ENCODE measurements at places on chromosomes 12 and 14.

GRCh38 chr12:15854916-15855315 is 27.3 kb upstream of the STRAP start:
- no peak for DNase-seq

- peak; percentile 47 for DNase-seq
These were observed 28.2 kb upstream of the SMUG1 start for GRCh38 chr12:54216797-54217661.

GRCh38 chr12:2654311-2654710 is 140.5 kb upstream of the FKBP4 start:
- DNase-seq: no peak

DNA sequence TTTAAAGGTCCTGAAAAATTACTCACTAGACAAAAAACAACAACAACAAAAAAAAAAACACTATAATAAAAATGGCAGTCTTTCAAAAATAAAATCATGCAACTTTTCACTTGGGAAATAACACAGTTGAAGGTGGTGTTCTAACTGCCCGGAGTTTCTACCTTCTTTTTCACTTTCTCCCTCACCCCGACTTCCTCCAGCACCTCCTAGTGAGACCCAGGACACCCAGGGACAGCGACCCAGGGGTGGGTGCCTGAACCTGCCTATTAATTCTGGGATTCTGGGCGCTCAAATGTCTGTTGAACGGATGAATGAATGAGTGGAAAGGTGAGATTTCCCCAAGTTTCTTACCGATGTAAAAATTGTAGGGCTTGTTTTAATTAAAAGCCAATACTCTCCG is 2.0 kb upstream of the FZD10 start:
- no peak for DNase-seq

- DNase-seq: no peak
These were observed 17.9 kb upstream of the KRT86 start for GRCh38 chr12:52256584-52256935.

- DNase-seq: no peak
These were observed 4.2 kb downstream of the HSPB8 start for GRCh38 chr12:119182701-119183493.

- DNase-seq: no peak
These were observed 87.6 kb upstream of the SSTR1 start for GRCh38 chr14:38120109-38120508.

DNA sequence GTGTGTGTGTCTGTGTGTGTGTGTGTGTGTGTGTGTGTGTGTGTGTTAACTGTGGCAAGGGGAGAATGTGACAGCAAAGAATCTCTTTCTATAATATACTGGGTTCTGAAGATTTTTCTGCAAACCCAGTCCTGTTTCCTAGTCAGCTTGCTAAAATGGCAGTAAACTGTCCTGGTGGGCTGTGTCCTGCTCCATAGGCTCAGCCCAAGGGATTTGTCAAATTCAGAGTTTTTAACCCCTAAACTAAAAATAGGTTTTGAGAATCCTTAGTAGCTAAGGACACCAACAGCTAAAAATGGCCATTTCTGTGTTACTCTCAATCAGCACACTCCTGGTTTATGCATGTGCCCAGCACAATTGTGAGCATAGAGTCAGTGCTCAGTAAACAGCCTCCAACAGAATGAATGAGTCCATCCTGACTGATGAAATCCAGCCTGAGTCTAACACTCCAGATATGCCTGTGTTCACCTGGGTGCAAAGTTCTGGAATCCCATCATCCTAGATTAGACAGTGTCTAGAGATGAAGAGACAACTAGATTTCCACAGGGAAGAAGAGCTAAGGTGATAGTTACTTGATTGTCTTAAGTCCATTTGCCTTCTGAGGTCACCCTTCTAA is 192.6 kb downstream of the TTC6 start:
- no peak for DNase-seq

DNA sequence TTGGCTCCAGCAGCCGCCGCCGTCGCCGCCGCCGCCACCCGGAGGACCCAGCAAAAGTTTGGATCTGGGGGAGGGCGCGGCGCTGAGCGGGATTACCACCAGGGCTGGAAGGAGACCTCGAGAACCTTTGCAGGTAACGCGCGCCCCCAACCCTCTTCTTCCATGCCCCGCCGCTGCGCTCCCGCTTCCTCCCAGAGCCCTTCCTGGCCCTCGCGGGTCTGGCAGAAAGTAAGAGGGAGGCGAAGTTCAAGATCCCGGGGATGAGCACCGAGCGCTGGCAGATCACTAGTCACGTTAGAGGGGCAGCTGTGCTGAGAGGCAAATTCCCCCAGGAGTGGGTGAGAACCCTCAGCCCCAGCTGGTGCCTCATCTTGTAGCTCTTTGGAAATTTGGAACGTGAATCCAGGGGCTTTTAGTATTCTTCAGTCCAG is 3.9 kb downstream of the FLRT2 start:
- no peak for DNase-seq

DNA sequence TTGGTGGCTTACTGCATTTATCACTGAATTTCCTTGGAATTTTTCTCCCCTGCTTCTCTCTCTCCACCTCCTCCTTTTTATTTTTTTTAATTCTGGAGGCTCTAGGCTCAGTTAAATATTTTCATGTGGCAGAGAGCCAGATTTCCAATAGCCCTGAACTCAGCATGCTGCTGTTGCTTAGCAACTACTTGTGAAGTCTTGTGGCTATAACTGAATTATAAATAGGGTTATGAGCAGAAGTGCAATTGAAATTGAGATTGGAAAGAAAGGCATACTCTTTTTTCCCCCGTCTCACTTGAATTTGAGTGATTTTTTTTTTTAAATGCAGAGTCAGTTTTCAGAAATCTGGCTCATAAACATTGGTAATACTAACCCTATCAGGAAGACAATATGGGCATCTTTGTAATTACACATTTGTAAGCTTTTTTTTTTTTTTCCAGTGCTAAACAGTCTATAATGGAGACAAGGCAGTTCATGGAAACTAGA is 38.3 kb downstream of the ATF7IP start:
- no peak for DNase-seq

- DNase-seq: no peak
These were observed 17.3 kb upstream of the TDRD9 start for GRCh38 chr14:103910984-103911383.

DNA sequence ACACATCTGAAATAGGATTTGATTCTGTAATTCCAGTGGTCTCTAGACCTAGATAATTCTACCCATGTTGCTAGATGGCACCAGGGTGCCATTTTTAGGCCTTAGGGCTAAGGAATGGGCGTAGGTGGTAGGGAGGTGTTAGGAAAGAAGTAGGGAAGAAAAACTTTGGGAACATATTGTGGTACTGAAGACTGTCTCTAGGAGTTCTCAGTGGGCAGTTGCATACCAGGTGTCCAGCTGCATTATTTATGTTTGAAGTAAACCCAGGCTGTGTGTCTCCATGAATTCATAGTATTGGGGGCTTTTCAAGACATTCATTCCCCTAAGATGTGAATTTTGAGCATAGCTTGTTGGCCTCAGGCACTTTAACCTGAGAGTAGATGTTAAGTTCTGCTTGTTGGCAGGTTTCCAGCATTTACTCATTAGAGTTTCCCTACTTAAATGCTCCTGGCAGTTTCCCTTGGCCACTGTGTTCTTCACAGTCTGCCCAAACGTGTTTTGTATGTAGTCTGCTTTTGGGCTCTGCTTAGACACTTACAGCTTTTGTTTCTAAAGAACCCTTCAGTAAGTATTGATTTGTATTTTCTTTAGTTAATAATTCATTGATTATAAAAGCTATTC is 31.5 kb upstream of the CCT2 start:
- DNase-seq: no peak

- DNase-seq: no peak
These were observed 47.1 kb upstream of the STON2 start for GRCh38 chr14:81447021-81447764.

DNA sequence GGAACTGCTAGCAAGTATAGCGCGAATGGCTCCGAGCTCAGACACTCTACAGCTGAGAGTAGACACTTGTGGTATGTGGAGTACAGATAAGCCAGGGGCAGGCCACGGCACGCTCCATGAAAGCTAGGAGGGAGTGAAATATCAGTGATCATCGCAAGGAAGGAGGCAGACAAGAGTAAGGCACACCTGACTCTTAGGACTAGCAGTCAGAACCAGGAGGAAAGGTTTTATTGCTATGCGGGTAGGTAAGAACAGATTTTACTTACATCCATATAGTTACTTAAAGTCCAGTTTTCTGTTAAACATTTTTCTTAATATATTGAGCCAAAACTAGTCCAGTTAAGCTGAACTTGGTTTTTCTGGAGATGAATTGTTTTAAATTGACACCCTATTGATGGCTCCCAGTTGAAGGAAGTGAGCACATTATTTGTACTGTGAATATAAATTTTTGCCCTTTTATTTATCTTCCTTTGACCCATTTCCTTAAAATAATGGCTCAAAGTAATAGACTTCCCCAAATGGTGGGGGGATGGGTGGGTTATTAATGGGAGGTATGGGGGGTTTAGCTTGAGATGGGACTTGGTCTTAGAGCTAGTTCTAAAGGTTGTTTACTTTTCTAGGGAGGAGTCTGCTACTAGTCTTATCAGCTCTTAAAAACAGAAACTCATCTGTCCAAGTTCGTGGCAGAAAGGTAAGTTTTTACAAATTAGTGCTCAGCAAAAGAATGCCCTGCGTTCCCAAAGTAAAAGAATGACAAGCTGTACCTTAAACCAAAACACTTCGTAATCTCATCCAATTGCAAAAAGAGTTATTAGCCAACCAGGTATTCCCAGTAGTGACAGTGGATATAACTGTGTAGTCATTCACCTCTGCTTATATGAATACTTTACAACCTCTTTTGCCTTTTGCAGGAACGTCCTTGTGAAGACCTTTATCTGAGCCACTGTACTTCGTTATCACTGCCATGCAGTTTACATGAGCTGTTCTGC is 5.8 kb downstream of the HNRNPA1 start:
- no peak for DNase-seq

DNA sequence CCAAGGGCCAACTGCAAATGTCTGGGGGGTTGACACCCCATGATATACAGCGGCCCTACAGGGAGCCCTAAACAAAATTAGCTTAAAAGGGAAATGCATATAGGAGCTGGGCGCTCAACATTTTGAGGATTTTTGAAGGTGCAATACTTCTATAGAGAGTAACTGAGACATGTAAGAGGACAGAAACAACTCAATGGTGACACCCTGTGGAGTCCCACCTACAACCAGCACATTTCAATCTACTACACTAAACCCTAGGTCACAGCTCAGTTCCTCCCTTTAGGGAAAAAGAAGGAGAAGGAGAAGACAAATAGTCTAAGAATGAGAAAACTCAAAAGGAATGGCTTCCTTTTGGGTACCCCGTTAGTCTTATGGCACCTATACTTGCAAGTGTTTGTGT is 1010.5 kb upstream of the NOVA1 start:
- DNase-seq: no peak

DNA sequence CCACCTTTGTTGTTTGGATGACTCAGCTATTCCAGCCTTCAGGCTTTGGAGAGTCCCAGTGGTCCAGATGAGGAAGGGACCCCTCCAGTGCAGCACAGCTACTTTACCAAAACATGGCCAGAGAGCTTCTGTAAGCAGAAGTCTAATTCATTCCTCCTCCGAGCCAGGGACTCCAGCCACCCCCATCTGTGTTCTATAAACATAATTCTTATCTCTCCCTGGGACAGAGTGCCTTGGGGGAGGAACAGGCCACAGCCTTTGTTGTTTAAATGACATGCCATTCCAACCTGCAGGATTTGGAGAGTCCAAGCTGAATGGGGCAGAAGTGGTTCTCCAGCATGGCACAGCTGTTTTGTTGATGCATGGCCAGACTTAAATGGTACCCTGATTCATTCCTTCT is 994.0 kb downstream of the TRHDE start:
- no peak for DNase-seq

GRCh38 chr14:75174066-75174465 is 2.3 kb downstream of the TMED10 start:
- DNase-seq: no peak

DNA sequence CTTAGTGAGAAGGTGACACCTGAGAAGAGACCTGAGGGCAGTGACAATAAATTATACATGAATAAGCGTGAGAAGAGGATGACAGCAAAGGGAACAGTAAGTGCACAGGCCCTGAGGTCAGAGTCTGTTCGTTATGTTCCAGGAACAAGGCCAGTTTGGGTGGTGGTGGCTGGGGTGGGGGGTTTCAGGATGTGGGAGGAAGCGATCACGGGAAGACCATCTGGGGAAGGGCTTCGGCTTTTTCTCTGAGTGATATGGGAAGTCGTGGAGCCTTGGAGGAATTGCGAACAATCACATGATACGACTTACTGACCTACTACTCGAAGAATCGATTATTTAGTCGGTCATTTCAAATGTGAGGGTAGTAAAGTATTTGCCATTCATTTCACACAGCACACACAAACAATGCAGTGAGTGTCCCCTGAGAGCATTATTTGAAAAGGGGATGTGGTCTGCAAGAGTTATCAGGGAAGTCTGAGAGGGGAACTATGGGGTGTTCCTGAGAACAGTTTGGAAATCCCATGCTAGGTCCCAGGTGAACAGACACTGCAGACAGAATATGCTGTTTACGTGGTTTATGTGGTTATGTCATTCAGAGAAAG is 94.7 kb downstream of the SLC38A1 start:
- DNase-seq: no peak

DNA sequence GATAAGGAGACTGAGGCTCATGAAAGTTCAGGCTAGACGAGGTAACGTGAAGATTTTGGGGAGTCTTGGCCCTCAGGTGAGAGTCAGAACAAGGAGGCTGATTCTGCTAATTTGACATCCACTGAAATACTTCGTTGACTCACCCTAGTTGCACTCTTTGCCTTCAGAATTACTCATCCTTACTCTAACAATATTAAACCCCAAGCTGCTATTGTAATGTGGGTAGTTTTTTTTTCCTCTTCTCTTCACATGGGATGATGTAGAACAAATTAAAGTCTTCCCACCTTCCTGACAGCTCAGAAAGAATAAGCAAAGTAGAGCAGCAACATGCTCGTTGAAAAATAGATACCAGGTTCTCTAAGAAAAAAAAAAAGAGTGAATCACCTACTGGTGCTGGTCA is 22.0 kb upstream of the SRRM4 start:
- no peak for DNase-seq

DNA sequence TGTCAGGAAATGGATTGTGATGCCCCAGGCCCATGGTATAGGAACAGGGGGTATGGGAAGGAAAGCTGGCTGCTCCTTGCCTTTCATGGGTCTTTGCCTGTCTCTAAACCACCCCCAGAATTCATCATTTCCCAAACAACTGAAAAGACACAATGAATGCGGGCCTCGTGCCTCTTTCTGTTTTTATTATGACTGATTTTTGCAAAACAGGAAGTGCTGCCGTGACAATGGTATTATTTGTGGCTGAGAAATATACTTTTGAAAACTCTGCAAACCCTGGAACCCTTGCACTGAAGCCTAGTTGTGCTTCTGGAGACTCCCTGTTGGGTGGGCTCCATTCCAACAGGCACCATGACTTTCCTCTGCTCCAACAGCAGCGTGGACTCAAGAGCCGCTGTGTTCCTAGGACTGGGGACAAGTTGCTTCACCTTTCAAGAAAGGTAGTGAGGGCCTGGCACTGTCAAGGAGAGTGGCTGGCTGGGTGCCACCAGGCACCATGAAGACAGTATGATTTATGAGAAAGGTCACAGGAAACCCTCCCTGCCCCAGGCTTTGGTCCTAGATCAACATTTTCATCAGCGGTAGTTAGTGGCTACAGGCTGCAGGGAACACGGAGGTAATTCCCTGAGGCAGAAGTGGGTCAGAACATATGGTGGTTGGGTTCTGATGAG is 4.8 kb upstream of the DGLUCY start:
- DNase-seq: no peak
